ENCODE measurements at places on chromosomes 6 and 20.

GRCh38 chr6:63685446-63686379 lies 50.1 kb downstream of the PHF3 start:
- DNase-seq, result no peak

DNA sequence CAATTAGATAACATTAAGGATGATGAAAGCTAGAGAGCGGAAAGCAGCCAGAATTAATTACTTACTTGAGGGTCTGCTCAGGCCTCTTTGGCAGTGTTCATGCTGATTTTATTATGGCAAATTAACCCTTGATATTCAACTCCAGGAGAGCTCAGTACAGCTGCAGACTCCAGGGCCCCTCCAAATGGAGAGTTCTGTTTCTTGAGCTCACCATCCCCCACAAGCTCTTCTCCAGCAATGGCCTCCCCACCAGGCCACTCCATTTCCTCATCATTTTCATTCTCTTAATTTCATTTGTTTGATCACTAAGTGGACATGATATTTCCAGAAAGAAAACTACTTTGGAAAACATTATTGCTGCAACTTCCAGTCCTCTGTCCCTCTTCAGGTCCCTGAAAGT lies 513.3 kb upstream of the NOX3 start:
- DNase-seq, result no peak

GRCh38 chr6:33415831-33416230 lies 2.1 kb downstream of the CUTA start:
- no peak for DNase-seq

DNA sequence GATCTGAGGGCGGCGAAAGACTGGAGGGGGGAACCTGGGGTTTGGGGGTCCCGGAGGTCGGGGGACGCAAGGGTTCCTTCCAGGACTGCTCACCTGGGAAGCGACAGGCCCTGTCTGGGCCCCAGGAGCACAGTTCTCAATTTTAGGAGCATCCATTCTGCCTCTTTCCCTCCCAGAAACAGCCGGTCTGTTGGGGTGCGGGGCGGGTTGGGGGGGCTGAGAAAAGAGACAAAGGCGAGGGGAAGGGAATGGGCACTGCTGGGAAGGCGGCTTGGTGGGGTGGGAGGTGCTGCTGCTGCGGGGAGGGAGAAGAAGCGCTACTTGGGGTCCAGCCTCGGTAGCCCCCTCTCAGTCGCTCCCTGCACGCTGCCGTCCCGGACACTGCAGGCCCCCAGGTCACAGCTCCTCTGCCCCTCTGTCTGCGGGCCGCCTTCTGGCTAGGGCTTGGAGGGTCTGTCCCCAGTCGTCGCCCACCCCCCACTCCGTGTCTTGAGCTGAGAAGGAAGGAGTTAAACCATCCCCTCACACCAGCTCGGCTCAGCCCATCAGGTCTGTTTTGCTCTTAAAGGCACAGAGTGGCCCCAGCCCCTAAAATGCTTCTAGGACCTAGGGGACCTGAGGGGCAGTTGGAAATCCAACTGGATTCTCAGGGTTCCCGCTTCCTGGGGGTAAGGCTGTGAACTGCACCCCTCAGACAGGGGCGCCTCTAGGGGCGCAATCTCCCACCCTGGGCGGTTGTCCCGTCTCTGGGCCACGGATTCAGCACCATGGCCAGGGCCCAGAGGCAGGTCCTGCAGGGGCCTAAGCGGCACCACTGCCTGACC lies 690 bp downstream of the GDAP1L1 start:
- no peak for DNase-seq

- no peak for DNase-seq
Observed at GRCh38 chr20:35690265-35690664, 8.9 kb downstream of the NFS1 start.

- no peak for DNase-seq
Observed at GRCh38 chr6:78199044-78199443, 546.2 kb downstream of the MEI4 start.

- peak; percentile 37 for DNase-seq
Observed at GRCh38 chr6:30357678-30358540, 13.0 kb downstream of the RPP21 start.

DNA sequence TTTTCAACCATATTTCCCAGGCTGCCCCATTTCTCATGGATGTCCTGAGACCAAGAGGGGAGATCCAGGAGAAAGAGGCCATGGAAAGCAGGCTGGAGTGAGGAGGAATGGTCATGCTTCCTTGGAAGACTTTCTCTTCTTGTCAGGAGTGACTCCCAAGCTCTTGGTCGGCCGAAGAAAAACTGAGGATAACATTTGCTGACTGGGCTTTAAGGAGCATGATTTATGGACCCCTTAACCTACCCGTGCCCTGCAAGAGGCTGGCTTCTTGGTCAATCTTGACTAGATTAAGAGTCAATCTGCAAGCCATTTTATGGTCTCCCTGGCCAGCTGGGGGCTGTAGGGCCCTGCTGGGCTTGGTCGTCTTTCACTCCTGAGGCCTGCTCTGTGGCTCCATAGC lies 22.8 kb downstream of the ADGRF4 start:
- no peak for DNase-seq

DNA sequence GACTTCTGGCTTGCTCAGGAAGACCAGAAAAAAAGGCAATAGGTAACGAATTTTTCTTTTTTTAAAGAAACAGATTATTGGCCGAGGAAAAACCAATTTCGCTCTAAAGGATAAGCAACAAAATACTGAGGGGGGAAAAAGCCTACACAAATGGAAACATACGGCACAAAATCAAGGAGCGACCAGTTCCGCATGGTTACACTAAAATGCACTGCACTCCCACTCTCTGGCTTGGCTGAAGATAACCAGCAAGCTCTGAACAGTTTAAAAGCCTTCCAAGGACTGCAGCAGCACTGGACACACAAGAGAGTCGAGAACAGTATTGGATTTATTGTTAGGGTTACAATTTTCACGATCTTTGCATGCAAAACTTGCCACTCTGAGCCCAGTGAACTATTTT lies 881 bp upstream of the MAP7 start:
- DNase-seq, result no peak

DNA sequence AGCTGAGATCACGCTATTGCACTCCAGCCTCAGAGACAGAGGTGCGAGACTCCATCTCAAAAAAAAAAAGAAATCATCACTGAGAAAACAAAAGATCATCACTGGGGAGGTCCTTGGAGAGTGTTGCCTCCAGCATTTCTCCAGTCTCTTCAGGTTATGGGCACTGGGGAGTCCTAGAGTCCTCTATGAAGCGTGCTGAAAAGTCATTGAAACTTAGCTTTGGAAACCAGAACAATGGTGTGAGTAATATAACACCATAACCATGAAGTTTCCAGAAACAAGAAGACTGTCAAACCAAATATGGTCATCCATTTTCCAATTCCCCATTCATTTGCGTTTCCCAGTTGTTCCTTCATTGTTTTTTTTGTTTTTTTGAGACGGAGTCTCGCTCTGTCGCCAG lies 13.7 kb downstream of the ARMC12 start:
- no peak for DNase-seq

DNA sequence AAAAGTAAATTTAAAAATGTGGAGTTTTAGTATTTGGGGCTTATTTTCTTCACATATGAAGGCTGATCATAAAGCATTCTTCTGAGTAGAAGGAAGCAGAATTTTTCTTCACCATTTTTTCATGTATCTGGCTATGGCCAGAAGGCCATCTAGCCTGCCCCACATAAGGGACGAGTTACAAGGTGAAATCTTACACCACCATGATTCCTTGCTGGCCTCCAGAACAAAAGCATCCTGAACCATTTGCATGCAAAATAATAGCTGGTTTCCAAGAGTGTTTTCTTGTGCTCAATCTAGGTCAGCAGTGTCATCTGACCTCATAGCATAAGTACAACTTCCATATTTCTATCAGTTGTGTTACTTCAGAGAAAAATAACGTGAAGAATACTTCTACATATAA lies 93.1 kb downstream of the BMP5 start:
- no peak for DNase-seq

DNA sequence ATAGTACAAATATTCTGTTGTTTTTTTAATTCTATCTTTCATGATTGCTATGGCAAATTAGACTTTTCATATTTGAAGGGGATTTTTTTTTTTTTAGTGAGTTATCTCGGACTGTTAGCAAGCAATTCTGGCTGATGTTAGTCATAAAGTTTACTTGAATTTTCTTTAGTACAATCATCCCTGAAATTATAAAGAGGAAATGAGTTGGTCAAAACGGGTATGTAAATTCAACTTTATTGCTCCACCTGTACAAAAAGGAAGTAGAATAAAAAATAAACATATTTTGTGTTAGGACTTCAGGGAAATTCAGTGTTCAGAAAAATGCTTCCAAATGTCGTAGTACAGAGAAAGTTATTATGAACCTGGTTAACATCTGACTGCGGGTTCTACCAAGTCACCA lies 40.3 kb downstream of the PPP1R14C start:
- DNase-seq, result no peak

DNA sequence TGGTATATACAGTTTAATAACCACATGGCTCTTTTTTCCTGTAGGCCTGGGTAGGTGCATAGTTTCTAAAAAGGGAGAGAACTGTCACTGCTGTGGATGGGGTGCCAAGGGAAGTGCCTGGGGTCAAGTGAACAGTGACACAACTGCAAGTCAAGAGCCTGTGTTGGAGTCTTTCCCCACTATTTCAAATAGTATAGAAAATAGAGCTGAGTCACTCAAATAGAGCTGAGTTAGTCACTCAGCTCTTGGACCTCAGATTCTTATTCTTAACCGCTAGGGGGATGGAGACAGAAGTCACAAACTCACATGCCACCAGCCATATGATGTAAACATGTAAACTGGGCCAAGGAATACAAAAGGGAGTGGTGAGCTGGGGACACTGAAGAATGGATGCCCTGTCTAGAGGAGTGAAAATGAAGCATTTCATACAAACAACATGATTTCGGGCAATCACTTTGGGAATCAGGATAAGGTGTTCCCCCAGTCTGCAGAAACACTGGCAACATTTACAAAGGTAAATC lies 2.1 kb downstream of the NQO2 start:
- no peak for DNase-seq

- no peak for DNase-seq
Observed at GRCh38 chr6:47759364-47759763, 22.5 kb upstream of the OPN5 start.

GRCh38 chr20:57399587-57400155 lies 8.5 kb downstream of the RBM38 start:
- DNase-seq, result no peak

GRCh38 chr20:34791289-34792020 lies 34.0 kb downstream of the NCOA6 start:
- DNase-seq, result peak; percentile 67

DNA sequence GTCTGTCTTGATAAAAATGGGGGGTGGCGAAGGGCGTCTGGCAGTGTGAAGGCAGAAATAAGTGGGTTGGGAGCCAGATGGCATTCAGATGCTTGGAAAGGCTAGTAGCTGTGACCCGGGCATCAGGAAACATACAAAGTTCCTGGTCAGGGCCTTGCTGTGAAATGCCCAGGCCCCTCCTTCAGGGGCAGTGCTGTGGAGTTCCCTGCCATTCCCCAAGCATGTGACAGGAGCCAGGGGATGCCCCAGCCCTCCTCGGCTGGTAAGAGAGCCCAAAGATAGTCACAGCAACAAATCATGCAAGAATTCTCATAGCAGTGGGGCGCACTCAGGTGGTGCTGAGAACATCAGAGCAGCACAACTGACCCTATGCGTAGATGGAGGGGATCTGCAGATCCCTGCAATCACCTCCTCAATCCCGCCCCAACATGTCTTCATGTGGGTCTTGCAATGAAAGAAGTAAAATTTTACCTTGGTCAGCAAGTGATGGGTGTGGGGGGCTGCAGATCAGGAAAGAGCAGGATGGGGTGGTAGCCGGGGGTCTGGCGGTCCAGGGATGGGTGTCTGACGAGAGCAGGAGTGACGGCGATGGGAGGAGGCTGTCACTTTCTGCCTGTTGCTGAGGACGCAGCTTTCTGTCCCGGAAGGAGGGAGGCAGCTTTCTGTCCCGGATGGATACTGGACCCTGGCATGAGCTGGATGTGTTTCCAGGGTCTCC lies 39.5 kb downstream of the SLC22A1 start:
- DNase-seq, result no peak

DNA sequence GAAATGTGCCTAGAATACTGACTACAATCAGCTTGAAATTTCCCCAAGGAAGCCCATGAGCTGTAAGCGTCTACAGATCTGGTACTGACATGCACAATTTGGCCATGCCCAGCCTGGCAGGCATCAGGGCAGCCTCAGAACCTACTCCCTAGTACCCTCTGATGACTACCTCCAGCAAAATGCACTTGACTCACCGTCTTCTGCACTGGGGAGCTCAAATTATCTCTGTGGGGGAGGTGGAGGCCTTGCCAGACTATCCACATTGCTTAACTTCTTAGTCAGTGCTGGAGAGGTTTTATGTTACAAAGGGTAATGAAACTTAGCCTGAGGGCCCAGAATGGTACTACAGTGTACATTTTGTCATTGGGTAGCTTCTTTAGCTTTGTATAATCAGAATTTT lies 126.0 kb upstream of the ADGRF1 start:
- peak; percentile 96 for DNase-seq

DNA sequence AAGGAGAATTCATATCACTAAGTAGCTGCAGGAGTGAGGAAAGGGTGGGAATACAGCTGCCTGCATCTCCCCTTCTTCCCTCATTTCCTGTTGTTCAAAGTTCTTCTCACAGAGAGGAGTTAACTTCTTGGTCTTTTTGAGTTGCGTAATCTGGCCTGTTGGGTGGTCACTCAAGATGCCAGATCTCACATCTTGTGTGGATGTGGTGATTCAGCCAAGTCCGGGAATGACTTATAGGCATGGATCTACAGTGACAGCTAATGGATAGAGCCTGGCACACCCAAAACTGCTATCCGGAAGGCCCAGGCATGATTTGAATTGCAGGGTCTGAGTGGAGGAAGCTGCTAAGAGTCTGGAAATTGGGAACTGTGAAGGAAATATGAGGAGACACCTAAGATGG lies 100.2 kb upstream of the SLC35B3 start:
- no peak for DNase-seq

DNA sequence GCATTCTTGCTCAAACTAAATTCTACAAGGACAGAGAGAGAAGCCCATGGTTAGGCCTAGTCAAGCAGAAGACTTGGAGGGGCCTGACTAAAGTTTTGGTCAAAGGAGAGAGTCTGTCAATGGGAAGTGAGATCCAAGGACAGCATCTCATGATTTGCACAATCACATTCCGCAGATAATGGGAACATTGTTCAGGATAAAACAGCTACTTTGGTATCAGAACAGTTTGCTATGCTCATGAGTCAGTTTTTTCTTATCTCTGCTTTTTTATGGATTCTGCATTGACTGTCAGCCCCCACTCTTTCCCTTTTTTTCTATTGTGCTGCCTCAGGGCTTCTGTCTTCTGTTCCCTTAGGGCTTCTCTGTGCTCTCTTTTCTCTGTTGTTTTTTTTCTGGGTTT lies 28.6 kb downstream of the AKAP7 start:
- DNase-seq, result no peak

- DNase-seq, result peak; percentile 71
Observed at GRCh38 chr20:4014031-4014474, 1.3 kb downstream of the RNF24 start.

DNA sequence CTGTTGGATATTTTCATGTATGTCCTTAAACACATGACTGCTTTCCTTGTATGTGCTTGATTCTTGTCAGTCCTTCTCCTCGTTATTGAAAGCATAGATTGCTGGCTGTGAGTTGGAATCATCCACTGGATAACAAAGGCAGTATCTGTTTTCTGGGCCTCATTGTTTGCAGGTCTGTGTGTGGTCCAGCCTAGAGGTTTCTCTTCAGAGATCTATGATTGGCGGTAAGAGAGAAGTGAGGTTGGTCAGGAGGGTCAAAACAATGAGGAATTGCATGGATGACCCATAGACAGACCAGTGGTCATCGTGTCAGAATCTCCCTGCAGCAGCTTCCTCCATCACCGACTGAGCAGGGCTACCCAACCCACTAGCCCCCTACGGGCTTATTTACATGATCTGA lies 915.0 kb downstream of the KIF16B start:
- no peak for DNase-seq

All from AG09309 (cell line).